Esophagus mucosa (tissue), 1 donor: ENCODE measurements at places on chromosomes 5 and 9.

DNA sequence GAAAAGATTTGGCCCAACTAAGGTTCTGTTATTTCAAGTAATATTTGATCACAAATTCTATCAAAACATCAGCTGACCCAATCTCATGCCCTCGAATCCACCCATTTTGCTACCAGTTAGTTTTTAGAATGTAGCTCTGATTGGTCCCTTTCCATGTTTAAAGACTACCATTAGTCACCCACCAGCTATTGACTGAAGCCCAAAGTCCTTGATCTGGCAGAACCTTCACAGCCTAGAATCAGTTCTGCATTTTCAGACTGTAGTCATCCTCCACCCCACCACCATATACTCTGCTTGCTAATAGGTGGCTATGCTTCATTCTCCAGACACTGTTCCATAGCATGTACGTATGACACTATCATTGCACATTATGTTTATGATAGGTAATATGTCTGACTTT lies 182.2 kb upstream of the TARS1 start:
- ATAC-seq: no peak

GRCh38 chr9:35835216-35835632 lies 6.2 kb downstream of the TMEM8B start:
- peak; percentile 56 for ATAC-seq

DNA sequence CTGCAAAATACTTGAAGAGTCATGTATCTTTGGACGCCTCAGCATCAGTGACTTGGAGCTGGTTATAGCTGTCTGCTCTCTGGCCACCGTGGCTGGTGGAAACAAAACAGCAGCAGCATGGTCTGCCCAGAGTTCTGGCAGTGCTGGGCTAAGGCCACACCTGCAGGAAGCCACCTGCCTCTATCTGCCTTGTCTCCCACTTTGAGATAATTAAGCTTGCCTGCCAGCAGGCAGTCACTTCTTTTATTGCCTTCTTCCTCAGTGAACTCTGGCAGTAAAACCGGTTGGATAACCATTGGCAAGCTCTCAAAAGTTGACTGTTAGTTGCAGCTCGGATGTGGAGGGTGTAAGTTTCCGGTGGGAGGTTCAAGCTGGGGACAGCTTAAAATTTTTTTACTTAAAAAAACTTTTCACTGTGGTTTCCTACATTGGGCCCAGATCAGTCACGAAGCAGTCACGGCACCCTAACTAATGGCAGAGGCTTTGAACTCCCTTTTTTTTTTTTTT lies 4.9 kb downstream of the SMIM3 start:
- peak; percentile 52 for ATAC-seq

DNA sequence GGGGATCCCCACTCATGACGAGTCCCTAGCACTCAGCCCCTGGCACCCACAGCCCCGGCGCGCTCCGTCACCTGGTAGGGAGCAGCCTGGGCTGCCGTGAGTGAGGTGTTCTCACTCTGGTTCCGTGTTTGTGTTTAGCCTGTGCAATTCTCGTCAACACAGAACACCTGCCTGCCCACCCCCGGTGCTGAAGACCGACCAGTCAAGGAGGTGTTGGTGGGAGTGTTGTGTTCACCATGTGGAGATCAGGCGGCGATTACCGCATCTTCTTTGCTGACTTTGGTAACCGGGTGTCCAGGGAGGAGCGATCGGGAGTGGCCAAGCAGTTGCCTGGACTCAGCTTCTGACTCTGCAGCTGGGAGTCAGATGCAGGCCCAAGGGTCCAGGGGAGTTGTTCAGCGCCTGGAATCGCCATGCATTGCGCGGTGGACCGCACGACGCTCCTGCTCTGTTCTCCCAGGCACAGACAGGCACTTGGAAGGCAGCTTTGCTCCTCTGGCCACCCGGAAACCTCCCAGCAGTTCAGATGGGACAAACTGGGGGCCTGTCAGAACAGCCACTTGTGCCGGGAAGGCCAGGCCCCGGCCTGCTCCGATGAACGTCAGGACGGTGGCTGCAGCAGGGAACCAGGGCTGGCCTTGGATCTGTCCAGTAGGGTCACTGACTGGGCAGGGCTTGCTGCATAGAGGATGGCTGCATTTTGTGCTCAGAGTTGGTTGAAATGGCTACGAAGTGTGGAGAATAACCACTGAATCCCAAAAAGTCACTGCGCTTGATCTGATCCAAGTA lies 28.2 kb downstream of the EXOC3 start:
- ATAC-seq: no peak

DNA sequence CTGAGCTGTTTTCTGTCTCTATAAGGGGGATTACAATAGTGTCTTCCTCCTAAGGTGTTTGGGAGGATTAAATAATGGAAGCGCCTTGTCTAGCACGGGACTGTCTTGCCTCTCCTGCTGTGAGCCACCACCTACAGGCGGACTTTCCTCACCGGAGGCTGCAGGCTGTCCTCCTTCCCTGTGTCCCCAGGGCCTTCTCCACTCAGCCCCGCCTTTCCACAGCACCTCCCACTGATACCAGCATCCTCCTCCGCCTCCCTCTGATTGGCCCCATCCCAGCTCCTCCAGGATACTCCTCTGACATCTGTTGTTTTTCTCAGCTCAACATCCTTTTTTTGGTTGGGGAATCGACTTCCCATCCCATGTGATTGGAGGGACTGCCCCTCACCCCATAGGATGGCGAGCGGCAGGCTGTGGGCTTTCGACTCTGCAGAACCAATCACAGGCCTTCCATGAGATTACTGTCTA lies 851 bp upstream of the ZDHHC12 start:
- ATAC-seq: peak; percentile 31

DNA sequence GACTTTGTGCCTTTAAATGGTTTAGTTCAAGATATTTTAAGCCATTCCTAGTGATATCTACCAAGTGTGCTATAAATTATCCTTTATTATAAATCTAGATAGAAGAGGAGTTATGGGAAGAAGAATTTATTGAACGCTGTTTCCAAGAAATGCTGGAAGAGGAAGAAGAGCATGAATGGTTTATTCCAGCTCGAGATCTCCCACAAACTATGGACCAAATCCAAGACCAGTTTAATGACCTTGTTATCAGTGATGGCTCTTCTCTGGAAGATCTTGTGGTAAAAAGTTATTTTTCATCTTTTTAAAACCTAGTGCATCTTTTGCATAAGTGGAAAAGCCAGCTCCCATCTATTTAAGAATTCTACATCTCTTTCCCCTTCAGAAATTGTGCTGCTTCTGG lies 18.6 kb downstream of the SLC23A1 start:
- no peak for ATAC-seq

DNA sequence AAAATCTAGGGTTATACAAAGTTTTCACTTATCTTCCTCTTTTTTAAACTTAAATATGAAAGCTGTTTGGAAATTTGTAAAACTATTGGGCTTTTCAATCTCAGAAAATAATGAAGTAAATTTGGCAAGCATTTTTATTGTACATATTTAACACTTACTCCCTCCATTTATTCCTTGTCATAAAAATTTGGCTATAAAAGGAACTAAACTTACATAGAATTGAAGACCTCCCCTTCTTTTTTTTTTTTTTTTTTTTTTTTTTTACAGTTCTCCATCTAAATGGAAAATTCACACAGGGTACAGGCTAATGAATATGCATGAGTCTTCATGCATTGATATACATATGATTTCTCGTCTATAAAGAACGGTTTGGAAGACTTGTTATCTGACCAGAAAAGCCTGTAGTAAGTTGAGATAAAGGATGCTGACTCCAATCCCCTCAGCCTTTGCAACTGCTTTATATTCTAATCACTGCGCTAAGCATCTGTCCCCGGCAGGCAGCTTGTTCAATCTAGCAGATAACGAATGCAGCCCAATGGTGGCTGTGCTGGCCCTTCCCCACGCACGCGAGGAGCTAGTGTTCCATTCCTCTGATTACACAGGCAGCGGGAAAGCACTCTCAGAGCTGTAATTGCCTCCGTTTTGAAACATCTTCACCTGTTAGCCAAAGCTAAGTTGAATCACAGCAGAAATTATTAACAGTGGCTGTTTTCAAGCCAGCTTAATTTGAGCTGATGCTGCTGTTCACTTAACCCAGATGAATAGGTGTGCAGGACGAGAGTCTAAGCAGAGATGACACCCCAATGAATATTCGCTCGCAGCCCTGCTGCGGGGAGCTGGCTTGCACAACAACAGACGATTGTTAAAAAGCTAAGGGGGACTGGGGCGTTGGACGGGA lies 453.8 kb upstream of the ZNF608 start:
- ATAC-seq: no peak

DNA sequence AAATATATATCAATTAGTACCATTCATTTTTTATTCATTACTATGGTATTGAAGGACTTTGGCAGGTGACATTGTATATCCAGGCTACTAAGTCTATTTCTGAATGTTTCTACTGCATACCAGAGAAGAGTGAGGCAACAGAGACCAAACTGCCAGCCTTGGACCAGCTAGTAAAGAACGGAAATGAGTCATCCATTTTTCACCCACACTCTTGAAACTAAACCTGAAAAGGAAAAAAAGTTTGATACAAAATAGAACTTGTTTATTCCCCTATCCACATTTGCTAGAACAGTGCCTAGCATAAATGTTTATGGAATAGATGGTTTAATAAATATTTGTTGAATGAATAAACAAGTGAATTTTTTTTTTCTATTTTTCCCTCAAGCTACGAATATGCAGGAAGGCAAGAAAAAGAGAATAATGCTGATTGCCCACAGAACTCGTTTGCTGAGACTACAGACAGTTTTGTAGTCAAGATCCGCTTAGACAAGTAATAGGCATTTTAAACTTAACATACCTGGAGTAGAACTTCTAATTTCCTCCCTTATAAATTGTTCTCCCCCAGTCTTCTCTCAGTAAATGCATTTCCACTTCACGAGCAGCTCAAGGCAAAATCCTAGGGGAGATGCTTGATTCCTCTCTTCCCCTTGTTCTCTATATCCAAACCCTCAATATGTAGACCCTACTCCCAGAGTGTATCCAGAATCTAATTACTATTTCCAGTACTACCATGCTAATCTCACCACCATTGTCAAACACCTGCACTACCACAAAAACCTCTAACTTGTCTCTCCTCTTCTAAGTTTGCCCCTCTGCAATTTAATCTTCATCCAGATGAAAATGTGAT lies 146.2 kb upstream of the RASA1 start:
- ATAC-seq: peak; percentile 60

GRCh38 chr9:129113645-129114304 lies 2.6 kb downstream of the PTPA start:
- no peak for ATAC-seq

GRCh38 chr9:81776390-81776789 lies 87.0 kb upstream of the TLE1 start:
- ATAC-seq: no peak

GRCh38 chr5:35863159-35863558 lies 6.5 kb downstream of the IL7R start:
- peak; percentile 84 for ATAC-seq

DNA sequence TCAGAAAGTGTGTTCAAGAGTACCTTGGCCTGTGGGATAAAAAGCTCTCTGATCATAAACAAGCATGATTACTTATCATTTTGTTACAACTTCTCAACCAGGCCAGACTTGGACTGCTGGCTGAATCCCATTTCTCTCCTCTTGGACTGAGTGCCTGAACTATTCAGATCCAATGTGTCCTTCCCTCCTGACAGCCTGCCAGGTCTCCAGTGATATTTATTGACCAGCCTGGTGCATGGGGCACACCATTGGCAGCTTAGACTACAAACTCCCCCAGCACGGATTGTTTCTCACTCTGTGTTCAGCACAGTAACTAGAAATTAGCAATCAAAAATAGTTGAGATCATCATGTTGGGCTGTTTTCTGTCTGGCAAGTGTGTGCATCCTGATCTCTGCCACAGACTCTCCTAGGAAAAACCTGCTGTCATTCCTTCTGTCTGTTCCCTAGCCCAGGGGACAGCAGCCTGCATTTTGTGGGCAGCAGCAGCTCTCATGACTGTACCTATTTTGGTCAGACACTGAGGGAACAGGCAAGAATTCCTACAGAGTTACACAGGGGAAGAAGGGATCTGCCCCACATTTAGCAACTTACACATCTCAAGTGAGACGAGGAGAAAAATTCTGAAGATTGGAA lies 348.1 kb downstream of the ADAMTS6 start:
- no peak for ATAC-seq

- ATAC-seq: no peak
These were observed at the start of gene CSF2 for GRCh38 chr5:132073231-132074013. TSS of gene CSF2 (plus strand) at chr5:132073789. CDS start at chr5:132073824, 35 bp downstream.

- no peak for ATAC-seq
These were observed 342.8 kb downstream of the TMEM167A start for GRCh38 chr5:82734347-82734746.

DNA sequence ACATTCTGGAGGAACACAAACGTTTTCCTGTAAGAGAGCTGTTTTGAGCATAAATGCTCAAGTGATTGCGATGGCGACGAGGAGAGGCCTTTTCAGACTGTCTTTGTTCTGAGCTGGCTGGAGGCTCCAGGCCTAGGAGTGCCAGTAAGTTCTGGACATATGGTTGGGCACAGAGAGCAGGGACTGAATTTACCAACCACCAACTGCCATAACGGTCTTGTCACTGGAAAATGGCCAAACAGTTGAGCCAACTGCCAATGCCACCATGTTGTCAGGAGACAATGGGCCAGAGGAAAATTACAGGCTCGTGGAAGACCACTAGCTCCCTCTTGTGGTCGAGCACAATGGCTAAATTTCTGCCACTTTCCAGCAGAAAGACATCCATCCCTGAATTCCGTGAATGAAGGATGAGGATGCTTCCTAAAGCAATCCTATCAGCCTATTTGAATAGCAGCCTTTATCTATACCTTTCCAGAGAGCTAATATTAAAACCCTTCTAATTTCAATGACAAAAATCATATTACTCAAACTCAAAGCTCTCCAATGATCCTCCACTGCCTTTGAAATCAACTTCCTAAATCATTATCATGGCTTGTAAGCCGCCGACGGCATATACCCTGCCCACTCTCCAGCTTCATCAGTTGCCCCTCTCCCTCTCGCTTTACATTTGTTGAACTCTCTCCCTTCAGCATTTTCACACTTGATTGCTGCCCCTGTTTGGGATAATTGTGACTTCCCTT lies 66.9 kb upstream of the GLIS3 start:
- ATAC-seq: peak; percentile 65
